Karpas-422 (cell line): ENCODE measurements at places on chromosomes 12 and 14.

DNA sequence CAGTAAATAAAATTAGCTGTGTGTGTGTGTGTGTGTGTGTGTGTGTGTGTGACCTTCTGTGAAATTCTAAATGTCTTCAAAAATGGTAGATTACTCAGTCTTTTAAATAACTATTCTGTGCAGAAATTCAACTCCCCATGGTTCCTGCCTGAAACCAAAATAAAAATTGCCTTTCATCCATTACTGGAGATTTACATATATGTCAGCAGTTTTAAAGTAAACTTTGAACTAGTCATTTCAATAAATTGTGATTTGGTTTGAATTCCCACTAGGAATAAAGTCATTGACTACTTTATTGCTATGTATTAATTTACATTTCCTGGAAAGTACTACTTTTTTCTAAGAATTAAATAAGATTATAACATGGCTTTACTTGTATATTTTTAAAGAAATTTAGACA, 5.3 kb downstream of the ELK3 start:
- no peak for DNase-seq

GRCh38 chr12:67578976-67579661, 69.4 kb upstream of the DYRK2 start:
- no peak for DNase-seq

DNA sequence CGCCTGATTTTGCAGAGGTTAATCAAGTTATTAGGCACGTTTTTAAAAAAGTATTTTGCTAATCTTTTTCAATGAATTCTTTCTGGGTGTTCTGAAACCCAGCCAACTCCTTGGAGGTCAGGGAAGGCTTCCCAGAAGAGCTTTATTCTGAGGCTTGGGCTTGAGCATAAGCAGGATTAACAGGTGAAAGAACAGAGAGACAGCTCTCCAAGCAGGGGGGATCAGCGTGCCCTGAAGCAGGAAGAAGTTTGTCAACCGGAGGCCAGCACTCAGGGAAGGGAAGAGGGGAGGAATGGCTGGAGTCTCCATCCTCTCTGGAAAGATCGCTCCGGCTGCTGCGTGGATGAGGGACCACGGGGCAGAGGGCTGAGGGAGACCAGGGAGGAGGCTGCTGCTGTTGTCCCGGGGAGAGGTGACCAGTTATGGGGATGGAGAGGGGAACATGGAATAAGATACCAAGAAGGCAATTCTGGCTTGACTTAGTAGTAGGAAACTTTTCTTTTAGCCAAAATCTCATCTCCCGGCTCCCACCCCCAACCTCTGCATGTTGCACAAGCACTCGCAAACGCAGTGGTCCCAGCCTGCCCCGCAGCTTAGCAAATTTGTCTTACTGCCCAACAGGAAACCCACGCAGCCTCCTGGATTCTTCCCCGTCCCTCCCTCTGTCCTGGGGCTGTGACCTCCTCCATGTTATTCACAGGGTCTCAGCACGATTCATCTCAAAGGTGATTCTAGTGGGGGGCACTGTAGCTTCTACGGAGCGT, 1.1 kb upstream of the SSH1 start:
- DNase-seq: peak; percentile 41

GRCh38 chr12:64744422-64745258, 14.6 kb downstream of the GNS start:
- DNase-seq: no peak

DNA sequence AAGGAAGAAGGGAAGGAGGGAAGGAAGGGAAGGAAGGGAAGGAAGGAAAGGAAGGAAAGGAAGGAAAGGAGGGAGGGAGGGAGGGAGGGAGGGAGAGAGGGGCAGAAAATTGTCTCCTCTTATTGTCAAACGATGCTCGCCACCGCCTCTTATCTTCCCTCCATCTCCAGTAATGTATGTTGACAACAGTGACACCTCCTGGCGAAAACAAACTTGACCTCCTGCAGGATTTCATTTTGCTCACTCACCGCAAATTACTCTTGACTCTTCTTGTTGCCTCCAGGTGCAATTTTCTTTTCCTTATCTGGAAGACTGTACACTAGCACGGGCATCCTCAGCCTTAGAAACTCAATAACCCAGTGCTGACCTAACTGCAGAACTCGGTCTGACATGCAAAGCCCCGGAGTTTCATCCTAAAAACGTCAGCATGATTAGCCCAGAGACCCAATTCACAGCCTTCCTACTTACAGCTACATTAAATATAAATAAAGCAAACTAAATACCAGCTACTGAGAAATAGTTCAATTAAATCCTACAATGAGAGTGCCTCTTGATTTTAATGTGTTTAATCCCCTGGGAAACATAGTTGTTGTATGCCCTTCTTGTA, 512.4 kb upstream of the TMPO start:
- peak; percentile 73 for DNase-seq

- DNase-seq: no peak
These were observed 494.4 kb upstream of the RGS6 start for GRCh38 chr14:71437870-71438269.

GRCh38 chr12:117236456-117237001, 46.3 kb upstream of the FBXO21 start:
- DNase-seq: peak; percentile 93

GRCh38 chr14:73739899-73740617, 25.9 kb upstream of the PNMA1 start:
- no peak for DNase-seq

DNA sequence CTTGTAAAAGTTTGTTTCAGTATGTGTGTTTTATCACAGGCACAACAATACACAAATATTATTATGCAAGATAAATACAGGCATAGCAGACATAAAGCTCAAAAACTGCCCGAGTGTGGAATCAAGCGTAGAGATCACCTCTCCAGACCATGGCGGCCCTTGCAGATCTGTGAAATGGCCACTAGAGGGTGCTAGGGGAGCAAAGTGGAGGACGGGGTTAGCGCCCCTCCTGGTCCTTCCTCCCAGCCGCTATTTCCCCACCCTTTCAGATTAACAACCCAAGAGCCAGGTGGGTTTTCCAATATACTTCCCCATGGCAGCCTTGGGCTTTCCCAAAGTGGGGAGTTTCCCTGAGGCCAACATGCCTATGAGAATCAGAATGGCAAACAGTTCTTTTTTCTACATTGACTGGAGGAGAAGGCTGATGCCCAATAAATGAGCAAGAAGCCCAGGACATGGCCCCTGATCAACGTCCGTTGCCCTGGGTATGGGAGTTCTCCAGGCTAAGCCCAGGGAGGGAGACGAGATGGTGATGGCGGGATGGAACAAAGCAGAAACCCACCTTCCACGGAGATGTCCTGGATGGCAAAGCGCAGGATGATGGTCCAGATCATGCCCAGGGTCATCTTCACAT, 67.4 kb downstream of the ACTN1 start:
- DNase-seq: peak; percentile 97

GRCh38 chr12:31322801-31323207, 3.1 kb downstream of the SINHCAF start:
- no peak for DNase-seq

- DNase-seq: no peak
These were observed 328.0 kb upstream of the TMTC1 start for GRCh38 chr12:30111719-30112118.

GRCh38 chr14:24463017-24463883, 20.7 kb upstream of the SDR39U1 start:
- no peak for DNase-seq

- no peak for DNase-seq
These were observed 19.0 kb upstream of the SERPINA4 start for GRCh38 chr14:94542111-94542810.

DNA sequence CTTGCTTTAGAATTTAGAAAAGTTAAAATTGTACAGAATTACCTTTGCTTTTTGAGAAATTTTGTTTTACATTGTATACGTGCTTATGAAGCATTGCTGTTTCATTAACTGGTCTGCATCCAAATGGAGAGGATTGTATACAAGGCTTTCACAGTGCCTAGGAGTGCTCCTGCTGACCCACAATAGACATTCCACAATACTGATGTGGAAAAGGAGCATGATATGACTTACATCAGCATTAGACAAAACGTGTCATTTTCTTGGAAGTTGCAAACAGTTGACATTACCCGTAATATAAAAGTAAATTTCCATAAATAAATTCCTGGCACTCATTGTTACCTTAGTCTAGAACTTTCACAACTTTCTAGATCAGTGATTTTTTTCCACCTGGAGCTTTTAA, 1.9 kb downstream of the PRKD1 start:
- DNase-seq: no peak

DNA sequence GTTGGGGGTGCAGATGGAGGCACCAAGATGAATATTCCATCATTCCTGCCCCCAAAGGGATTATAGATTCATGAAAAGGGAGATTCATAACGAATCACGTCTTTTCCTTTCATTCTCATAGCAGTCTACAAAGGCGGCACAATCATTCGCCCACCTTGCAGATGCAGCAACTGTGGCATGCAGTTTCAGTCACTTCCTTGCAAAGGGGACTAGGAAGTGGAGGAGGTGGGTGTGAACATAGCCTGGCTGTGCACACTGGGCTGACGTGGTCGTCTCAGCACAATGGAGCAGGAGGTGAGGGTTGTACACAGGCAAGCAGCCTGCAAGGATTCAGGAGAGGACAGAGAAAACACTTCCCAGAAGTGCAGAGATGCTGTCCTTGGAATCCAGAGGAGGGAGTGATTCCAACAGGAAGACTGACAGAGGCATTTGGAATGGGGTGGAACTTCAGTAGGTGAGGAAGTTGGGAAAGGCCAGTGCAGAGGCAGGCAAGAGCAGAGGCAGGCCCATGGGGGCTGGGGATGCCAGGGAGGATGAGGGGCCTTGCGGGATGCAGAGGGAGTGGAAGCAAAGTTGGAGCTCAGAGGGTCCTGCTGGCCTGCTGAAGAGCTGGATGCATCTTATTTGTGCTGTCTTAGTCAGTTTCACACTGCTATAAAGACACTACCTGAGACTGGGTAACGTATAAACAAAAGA, 21.9 kb upstream of the PPP2R5C start:
- DNase-seq: no peak

- no peak for DNase-seq
These were observed 60.6 kb downstream of the ARL6IP4 start for GRCh38 chr12:123041042-123041531.

- no peak for DNase-seq
These were observed 257.8 kb upstream of the CCDC196 start for GRCh38 chr14:66228267-66228970.

GRCh38 chr14:31243860-31244259, 36.3 kb upstream of the HECTD1 start:
- DNase-seq: no peak

GRCh38 chr12:93990832-93991803, 157.3 kb upstream of the PLXNC1 start:
- DNase-seq: no peak

DNA sequence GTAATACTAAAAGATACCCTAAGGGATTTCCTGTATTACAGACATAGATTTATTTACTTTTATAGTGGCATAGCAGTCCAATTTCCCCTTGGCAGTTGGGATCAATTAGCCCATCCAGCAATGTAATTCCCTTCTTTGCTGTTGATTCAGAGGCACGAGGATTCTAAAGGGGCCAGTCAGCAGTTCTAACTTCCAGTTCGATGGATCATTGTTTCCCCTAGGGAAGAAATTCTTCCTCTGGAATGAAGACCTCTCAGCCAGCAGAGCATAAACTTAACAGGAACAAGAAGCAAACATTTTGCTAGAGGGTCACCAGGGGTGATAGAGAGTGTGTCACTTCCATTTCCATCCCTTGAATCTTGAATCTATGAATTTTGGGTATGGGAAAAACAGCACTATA, 395.7 kb upstream of the NOVA1 start:
- no peak for DNase-seq

DNA sequence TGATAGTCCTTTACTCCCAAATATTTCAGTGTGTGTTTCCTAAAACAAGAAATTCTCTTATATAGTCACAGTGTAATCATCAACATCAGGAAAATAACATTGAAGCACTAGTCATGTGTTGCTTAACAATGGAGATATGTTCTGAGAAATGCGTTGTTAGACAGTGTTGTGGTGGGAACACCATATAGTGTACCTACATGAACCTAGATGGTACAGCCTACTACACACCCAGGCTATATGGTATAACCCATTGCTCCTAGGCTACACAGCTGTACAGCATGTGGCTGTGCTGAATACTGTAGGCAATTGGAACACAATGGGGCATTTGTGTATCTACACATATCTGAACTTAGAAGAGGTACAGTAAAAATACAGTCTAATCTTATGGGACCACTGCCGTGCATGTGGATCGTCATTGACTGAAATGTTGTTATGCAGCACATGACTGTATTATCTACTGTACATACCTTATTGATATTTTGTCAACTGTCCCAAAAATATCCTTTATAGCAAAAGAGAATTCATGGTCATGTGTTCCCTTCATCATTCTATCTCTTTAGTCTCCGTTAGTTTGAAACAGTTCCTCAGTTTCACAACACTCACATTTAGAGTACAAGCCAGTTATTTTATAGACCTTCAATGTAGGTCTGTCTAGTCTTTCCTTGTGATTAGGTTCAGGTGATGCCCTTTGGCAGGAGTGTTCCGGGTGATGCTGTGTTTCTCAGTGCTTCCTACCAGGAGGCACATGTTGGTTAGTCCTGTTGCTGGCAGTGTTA, 109.7 kb downstream of the SLC25A47 start:
- no peak for DNase-seq

GRCh38 chr14:32189811-32190210, 12.0 kb upstream of the RNU6-7 start:
- DNase-seq: peak; percentile 55

GRCh38 chr12:74322792-74323191, 214.8 kb upstream of the ATXN7L3B start:
- no peak for DNase-seq

- DNase-seq: no peak
These were observed 307.5 kb downstream of the EMP1 start for GRCh38 chr12:13504074-13504473.

GRCh38 chr12:76878099-76878898, 520 bp downstream of the CSRP2 start:
- DNase-seq: no peak

GRCh38 chr12:65330331-65330730, 51.8 kb downstream of the MSRB3 start:
- no peak for DNase-seq

GRCh38 chr14:90733139-90733808, 83.0 kb downstream of the TTC7B start:
- DNase-seq: no peak

DNA sequence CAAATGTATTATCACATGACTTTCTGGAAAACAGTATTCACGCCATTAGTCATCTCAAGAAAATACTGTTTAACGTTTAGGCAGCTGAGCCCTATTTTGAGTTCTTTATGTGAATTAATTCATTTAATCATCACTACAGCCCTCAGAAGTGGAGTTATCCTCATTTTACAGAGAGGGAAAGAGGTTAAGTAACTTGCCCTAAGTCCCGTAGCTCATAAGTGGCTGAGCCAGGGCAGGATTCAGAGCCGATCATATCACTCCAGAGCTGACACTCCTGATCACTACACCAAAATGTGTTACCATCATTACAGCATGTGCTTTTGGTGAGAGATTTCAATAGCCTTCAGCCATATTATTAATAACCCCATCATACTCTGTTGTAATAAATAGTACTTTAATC, 210.6 kb downstream of the FBXL14 start:
- DNase-seq: no peak

DNA sequence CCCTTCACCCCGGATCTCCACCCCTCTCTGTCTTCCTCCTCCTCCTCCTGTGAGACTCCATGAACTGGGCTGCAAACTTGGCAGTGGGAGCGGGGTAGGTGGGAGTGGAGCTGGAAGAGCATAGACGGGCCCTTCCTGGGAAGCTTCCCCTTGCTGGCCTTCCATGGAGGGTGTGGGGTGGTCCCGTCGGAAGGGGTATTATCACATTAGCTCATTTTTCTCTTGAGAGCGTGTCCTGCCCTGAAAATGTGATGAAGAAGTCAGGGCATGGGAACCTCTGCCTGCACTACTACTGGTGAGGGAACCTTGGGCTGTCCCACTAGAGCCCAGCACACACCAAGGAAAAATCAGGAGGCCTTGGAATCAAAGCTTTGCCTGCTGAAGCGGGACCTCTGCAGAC, 66.5 kb downstream of the CACNA1C start:
- no peak for DNase-seq
